ENCODE measurements at places on chromosomes 1 and 21. TPM values are rescaled to one million over a fixed set of nuclear protein-coding genes. Genes with fewer than 3 reads are reported as not detected.

DNA sequence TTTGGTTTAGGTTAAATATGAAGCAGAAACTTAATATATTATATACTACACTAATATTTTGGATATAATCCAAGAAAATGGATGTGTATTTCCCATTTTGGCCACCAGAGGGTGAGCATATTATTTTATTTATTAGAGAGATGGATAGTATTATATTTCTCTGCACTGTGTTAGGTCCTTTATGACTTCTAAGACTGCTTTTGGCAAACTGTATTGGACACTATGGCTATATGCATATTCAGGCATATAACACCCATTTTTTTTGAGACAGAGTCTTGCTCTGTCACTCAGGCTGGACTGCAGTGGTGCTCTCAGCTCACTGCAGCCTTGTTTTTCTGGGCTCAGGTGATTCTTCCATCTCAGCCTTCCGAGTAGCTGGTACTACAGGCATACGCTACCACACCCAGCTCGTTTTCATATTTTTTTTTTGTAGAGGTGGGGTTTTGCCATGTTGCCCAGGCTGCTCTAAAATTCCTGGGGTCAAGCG lies 17.8 kb upstream of the PGM1 start:
- peak; percentile 67 for DNase-seq

DNA sequence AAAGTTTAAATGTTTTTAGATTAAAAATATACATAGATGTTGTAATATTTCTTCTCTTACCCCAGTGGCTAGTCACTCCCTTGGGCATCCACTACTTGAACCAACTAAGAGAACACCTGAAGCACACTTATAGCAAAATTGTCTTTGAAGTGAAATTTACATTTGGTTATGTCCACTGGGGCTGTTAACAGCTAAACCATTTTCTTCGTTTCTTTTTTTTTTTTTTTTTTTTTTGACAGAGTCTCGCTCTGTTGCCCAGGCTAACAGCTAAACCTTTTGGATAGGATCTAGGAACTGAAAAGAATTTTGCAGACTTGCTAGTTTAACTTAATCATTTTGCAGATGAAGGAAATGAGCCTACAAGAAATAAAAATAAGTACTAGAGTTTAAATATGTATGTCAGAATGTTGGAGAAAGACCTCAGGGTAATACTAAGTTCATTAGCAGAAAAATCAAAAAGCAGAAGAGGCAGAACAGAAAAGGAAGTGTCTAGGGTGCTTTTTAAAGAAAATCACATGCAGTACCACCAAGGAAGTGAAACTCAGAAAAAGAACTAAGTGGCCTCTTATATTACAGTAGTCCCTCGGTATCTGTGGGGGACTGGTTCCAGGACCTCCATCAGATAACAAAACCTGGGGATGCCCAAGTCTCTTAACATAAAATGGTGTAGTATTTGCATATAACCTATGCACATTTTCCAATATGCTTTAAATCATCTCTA lies 11.8 kb downstream of the DRAM2 start:
- DNase-seq, result peak; percentile 17

GRCh38 chr1:179082333-179082998 lies 596 bp downstream of the TOR3A start:
- DNase-seq, result peak; percentile 16

- DNase-seq, result peak; percentile 10
Observed at GRCh38 chr1:78493451-78493850, 2.7 kb downstream of the PTGFR start.

DNA sequence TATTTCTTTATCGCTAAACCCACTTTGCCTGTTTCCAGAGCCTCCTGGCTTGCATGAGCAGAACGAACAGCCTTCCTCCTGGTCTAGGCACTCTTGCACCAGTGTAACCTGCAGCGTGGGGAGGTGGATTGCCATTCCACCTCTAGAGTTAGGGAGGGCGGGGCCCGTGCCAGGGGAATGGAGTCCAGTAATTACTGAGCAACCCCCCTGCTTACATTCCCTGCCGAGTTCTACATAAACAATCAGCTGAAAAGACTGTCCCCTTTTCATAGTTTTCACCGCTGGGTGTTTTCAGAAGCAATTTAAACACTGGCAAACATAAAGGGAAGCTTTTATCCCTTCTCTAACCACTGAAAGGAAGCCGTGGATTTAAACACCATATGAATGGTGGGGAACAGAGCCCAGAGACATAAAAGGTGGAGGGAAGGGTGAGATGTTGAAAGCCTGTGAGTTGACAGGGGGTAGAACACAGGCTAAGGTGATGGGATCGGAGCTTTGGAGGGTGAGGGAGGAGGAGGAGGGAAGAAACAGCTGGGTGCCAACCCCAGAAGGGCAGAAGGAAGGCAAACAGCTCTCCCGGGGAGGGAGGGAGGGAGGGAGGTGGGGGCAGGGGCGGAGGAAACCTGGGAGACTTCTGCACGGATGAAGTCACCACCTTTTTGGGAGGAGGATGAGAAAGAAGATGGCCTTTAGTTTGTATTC lies 68.0 kb upstream of the WDR26 start:
- peak; percentile 25 for DNase-seq

DNA sequence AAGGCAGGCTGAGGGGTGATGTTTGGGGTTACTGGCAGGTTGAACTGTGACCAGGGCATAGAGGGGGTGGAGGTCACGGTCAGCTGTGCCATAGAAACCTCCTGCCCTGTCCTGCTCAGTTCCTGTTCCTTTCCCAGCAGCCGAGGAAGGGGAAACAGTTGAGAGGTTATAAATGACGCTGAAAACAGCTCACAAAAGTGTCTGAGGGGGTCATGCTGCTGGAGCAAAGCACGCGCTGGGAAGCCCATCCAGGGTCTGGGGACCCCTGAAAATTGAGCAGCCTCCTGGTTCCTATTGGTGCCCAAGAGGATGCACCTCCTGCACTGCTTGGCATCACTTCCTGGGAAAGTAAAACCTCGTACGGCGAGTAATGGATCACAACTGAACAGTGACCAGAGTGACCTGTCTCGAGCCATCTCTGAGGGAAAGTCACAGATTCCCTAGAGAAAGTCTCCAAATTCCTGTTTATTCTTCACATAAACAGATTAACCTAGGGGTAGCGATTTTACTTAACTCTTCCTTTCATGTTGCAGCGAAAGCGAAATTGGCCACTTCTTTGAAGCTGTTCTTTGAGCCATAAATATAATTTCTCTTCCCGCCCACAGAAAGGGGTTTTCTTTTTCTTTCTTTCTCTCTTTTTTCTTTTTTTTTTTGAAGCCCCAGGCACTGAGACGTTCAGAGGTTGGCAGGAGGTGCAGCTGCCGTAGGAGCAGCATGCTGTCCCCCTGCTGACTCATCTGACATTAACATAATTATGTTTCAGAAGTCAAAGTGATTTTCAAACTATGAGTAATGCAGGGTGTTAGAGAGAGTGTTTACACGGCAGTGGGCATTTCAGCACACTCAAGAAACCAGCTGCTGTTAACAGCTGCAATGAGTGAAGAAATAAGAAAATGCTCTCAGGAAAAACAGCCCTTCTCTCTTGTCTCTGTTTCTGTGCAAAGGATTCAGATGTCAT lies 41.8 kb upstream of the ATF3 start:
- DNase-seq, result no peak

DNA sequence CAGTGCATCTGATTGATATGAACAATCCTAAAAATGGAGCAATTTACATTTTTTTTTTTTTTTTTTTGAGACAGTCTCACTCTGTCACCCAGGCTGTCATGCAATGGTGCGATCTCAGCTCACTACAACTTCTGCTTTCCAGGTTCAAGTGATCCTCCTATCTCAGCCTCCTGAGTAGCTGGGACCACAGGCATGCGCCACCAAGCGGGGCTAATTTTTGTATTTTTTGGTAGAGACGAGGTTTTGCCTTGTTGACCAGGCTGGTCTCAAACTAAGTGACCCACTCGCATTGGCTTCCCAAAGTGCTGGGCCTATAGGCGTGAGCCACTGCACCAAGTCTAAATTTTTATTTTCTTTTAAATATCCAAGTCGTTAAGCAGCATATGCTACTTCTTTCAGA lies 109.0 kb downstream of the FAF1 start:
- no peak for DNase-seq

DNA sequence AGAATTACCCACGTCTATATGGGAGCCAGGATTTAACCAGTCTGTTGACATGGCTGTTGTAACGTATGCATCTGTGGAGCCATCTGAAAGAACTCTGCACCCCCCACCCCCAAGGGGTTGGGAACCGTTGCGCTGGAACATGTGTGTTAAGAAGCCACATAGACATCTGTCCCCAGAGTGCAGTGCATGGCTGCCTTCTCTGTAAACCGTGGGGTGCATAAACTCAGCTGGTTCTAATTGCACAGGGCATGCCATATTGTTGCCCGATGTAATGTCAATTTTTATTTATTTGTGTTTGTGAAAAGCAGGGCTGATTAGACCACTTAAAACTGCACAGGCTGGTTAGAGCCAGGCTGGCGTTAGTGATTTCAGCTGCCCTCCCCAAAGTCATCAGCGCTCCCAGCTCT lies 70.1 kb upstream of the ROR1 start:
- no peak for DNase-seq

- peak; percentile 66 for DNase-seq
Observed at GRCh38 chr21:31218830-31219608, 125.0 kb downstream of the TIAM1 start.

DNA sequence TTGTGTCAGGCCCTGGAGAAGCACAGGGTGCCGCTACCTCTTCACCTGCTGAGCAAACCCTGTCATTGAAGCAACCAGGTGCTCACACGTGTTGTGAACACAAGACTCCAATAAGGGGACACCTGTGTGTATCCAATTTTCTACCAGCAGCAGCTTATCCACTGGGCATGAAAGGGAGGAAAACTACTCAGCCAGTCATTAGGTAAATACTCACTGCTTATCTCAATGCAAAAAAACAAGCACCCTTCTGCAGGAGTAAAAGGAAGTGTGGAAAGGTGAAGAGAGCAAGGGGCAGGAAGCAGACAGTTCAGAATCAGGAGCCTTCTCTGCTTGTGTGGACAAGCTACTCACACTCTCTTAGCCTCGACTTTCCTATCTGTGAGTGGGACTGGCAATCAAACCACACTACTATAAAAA lies 148.9 kb downstream of the ETS2 start:
- DNase-seq, result no peak

- no peak for DNase-seq
Observed at GRCh38 chr1:25701030-25701785, 84.6 kb downstream of the MAN1C1 start.

Gene SHCBP1L
- polyA plus RNA-seq, result 0.78 TPM

Gene FCGR2B
- polyA plus RNA-seq, result 0.27 TPM

Gene SPATA45
- 0.33 TPM for polyA plus RNA-seq

Gene S100A6
- 283 TPM for polyA plus RNA-seq

Gene SYT6
- polyA plus RNA-seq, result 1.7 TPM

Gene PEX14
- polyA plus RNA-seq, result 14.0 TPM

Gene CAPZA1
- polyA plus RNA-seq, result 98.9 TPM

Gene AK5
- polyA plus RNA-seq, result 10.1 TPM

Gene FAM163A
- 0.05 TPM for polyA plus RNA-seq

Gene DPH2
- 17.2 TPM for polyA plus RNA-seq
